ENCODE measurements at places on chromosomes 2 and 18.

DNA sequence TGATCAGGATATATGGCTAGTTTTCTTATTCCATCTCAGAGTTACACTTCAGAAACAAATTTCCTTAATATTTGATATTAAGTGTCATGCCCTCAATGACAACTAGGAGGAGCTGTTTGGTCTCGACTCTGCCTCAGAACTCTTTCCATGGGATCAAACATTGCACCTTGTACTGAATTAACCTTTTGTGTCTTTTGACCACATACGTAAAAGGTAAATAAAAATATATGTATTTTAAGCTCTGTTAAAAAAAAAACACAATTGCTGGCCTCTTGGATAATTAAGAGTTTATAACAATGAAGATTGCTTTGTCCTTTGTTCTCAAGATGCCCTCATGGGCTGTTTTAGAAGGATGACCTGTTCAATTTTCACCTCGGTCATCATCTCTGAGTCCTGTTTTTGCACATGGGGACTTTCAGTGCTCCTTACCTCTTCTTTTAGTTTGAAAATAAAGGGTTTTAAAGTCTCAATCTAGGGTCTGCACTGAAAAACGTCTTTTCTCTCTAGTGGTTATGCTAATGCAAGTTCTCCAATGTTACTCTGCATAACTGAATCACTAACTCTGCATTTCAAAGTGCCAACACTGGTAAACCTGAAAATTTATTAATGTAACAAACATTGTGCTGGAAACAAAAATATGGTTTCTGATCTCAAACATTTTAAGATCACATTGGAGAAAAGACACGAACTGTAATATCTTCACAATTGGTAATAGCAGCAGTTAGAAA lies 18.8 kb upstream of the FN1 start:
- peak; percentile 1 for DNase-seq

GRCh38 chr2:127622561-127623387 lies 23.2 kb upstream of the GPR17 start:
- DNase-seq: no peak

GRCh38 chr18:11498821-11499220 lies 110.6 kb upstream of the SLC35G4 start:
- no peak for DNase-seq

DNA sequence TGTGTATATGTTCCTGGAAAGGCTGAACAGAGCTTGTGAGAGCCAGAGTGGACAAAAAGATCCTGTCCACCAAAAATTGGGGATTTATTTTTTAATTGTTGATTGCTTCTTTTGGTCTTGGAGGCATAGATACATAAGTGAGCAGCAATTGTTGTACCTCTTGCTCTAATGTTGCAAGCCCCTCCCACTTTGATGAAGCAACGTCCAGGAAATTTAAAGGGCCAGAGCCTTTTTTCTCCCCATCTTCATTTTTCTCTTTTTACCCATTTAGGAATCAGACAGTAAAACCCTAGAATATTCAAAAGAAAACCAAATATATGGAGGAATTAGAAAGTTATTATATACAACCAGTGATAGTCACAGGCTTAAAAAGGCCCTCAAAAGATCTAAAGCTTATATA lies 871.8 kb upstream of the NRXN1 start:
- DNase-seq: no peak

GRCh38 chr2:196987298-196987648 lies 60.8 kb upstream of the PGAP1 start:
- no peak for DNase-seq

GRCh38 chr2:10180229-10180628 lies 57.7 kb downstream of the RRM2 start:
- DNase-seq: no peak

DNA sequence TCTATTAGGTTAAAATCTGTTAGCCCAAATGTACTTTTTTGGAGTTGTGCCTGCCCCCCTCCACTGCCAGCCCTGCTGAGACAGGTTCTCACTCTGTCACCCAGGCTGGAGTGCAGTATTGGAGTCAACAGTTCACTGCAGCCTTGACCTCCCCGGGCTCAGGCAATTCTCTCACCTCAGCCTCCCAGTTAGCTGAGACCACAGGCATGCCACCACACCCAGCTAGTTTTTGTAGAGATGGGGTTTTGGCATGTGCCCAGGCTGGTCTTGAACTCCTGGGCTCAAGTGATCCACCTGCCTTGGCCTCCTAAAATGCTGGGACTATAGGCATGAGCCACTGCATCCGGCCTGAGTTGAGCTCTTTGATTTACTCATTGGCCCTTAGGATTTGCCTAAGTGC lies 110.7 kb downstream of the ICA1L start:
- no peak for DNase-seq

GRCh38 chr18:28127763-28128658 lies 48.9 kb downstream of the CDH2 start:
- no peak for DNase-seq

DNA sequence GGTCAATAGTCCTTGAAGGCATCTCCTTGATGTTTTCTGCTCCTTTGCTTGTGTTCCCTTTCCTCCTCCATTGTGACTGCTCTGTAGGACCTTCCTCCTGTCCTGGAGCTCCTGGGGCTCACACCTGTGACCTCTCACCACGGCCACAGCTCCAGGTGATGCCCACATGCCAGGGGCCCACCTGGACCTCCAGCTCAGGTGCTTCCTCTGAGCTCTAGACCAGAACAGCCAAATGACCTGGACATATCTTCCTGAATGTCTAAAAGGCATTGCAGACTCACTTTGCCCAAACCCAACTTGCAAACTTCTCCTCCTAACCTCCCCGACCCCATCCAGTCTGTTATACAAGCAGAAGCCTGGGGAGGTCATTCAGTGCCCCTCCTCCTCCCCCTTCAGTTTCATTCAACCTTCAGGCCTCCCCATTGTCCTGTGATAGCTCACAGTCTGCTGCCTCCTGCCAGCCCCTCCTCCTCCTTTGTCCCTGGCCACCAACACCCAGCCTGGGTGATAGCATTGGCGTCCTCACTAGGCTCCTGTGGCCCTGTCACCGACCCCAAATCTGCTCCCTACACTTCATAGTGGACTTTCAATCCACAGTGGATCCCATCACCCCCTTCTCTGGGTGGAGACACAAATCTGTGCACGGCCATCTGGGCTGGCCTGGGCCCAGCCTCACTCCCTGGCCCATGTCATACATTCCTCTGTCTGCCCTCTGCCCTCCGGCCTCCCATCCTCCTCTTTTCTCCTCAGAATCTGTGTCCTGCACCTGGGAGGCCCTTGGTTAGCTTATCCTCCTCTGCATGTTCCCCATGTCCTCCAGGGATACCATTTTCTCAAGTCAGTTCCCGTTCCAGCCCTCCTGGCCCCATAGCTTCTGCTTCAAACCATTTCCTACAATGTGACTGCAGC lies 310.4 kb upstream of the HDAC4 start:
- no peak for DNase-seq

- peak; percentile 87 for DNase-seq
These were observed 22.7 kb upstream of the PDIA6 start for GRCh38 chr2:10835052-10835970.

DNA sequence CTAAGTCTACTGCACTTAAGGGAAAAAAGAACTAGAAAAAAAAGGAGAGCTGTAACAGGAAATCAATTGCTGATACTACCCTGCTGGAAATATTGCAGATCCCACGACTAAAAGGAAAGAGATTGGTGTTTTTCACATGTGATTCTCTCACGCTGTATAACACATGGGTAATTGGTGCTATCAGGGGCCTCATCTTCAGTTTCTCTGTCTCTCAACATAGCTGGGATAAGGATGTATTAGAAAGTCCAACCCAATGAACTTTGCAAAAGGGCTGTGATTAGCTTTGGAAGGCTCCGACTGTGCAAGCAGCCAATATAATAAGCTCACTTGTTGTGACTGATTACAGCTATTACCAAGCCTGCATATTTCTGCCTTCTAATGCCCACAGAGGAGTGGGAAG lies 133.4 kb downstream of the NRP2 start:
- DNase-seq: no peak

GRCh38 chr2:83420993-83421392 lies 1038.1 kb downstream of the SUCLG1 start:
- no peak for DNase-seq

- DNase-seq: no peak
These were observed 83.0 kb downstream of the RTN4 start for GRCh38 chr2:54967269-54967668.

- no peak for DNase-seq
These were observed 113.2 kb upstream of the OTOS start for GRCh38 chr2:240253583-240254145.

- DNase-seq: no peak
These were observed 46.8 kb downstream of the MYO3B start for GRCh38 chr2:170224692-170225294.

- DNase-seq: no peak
These were observed 7.4 kb downstream of the DYSF start for GRCh38 chr2:71460595-71461303.

GRCh38 chr18:73670524-73670923 lies 477.1 kb downstream of the FBXO15 start:
- no peak for DNase-seq

- DNase-seq: no peak
These were observed 153.1 kb upstream of the LMAN1 start for GRCh38 chr18:59512025-59512755.

DNA sequence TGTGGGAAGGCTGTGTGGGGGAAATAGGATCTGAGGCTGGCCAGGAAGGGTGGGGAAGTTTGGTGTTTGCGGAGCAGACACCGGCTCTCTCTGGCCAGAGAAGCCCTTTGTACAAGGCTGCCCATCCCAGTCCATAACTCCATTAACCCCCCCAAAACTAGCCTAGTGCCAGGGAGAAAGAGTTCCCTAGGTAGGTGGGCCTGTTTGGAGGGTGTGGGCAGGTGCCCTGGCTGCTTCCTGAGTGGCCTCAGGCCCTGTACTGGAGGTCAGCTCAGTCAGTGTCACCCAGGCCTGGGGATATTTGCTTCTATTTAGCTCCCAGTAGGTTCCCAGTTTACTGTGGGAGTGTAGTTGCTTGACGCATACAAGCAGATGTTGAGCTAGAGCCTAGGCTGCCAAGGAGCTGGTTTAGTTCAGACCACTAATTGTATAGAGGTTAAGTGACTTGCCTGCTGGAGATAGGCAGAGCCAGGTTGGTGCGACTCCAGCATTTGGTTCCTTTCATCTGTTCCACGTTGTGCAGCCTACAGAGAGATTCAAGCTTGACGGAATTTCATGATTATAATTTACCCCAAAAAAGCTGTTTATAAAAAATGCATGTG lies 2.9 kb upstream of the GREB1 start:
- DNase-seq: no peak

DNA sequence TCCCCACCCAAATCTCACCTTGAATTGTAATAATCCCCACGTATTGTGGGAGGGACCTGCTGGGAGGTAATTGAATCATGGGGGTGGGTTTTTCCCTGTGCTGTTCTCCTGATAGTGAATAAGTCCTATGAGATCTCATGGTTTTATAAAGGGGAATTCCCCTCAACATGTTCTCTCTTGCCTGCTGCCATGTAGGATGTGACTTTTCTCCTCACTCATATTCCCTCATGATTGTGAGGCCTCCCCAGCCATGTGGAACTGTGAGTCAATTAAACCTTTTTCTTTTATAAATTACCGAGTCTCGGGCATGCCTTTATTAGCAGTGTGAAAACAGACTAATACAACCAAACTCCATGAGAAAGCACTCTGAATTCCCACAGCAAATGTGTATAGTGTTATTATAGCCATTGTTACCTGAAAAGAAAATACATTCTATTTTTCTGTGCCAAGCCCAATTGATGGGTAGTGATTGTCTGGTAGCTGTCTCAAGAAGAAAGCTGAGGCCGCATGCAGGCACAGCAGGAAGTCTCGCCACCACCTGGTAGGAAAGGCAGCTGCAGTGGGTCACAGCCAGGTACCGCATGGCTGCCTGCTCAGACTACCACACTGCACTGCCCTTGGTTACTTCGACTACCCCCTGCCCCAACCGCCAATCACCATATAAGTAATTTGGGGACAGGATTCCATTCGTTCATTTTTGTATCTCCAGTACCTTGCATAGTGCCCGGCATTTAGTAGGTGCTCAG lies 10.3 kb upstream of the ZBTB7C start:
- no peak for DNase-seq

DNA sequence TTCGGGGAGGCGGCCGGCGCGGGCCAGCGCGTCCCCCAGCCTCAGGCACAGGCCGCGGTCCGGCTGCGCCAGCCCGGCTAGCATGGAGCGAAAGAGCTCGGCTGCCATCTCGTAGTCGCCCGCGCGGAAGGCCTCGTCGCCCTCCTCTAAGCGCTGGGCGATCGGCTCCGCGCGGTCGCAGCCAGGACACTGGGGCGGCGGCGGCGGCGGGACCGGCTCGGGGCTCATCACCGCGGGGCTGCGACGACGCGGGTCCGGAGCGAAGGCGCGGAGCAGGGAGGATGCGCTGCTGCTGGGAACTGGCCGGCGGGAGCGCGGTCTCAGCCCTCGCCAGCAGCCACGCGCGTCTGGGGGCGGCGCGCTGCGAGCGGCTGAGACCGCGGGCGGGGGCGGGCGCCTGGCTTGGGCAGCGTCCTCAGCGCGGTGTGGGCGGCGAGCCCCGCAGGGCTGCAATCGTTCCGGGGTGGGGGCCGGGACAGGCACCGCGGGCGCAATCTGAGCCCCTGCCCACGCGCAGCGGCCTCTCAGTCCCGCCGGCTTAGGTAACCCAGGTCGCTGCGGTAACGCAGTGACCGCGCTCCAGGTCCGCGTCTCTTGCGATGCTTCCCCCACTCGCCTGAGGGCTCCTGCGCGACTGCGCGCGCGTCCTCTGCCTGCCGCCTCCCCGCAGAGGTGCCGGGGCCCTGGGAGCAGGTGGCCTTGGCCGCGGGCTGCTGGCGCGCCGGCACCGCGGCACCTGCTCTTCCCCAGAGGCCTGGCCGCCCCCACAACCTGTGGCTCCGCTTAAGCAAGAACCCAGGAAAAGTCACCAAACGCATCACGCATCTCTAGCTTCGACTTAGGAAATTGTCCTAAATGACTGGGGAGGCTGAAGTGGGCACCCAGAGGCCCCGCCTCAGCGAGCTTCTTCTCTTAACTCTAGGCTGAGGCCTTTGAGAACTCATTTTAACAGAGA lies at the start of gene LONRF2:
TSS of gene LONRF2 (minus strand) at position 636 of the 955 bp plus-strand sequence. CDS start at position 228, 408 bp downstream.
- DNase-seq: peak; percentile 35

DNA sequence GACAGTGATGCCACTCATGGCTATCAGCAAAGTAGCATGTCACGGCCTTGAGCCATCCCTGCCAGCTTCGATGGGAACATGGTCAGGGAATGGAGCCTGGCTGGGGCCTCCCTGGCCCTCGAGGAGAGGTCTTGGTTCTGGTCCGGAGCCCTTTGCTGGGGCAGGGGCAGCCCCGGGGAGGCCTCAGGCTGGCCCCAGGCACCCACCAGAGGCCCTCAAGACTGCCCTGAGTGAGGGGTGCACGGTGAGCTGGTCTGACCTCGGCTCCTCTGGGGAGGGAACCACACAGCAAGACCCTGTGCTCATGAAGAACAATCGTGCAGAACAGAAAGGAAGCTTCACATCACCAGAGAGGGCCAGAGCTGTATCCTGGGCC lies 75.2 kb upstream of the OTOS start:
- no peak for DNase-seq

Measured in NCI-H187 (cell line).